ENCODE measurements at places on chromosomes 13 and 19.

- DNase-seq, result no peak
These were observed 85.4 kb upstream of the TUBA3C start for GRCh38 chr13:19266979-19267378.

- no peak for DNase-seq
These were observed 13.5 kb upstream of the PLA2G4C start for GRCh38 chr19:48123907-48124651.

GRCh38 chr13:98493042-98493712 is 83.7 kb downstream of the STK24 start:
- no peak for DNase-seq

GRCh38 chr13:39257642-39258041 is 219.4 kb downstream of the NHLRC3 start:
- DNase-seq, result no peak

DNA sequence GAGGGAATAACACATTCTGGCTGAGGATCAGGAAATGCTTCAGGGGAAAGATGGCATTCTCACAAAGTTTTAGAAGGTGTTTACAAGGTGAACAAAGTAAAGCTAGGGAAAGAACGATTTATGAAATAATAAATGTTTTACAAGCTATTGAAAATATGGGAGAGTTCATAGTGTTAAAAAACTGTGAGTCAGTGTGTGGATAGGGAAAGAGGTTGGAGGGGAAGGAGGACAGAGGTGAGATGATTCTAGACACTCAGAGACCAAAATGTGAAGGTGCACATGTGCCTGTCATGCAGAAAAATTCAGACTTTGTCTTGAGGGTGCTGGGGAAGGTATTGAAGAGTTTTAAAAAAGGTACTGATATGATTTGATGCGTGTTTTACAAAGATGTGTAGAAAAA is 476.1 kb downstream of the TDRD3 start:
- DNase-seq, result no peak

DNA sequence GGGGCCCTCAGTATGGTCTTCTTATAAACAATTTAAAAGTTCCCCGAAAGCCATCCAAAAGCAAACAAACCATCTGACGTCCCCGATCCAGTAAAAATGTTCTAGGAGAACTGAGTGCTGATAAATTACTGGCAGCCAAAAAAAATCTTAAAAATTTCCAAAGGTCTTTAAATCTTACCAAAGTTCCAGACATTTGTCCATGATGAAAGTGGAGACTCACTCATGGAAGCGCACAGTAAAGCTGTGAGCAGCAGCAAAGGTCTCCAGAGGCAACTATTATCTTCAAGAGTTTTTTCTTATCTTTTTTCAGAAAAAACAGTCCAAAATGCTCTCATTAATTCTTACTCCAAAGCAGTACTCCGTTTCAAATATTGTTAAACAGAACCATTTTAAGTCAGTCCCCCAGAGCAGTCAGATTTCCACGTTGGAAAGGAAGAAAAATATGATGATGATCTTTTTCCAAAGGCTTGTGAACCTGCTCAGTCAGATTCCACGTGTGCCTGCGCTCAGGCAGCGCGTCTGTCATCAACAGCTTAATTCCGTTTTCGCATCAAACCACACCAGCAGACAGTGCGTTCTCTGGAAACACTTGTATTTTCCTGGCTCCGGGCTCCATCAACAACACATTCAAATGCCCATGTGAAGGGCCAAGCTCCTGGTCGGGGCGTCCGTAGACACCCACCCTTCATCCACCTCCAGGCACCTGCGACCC is 85.4 kb downstream of the COL4A1 start:
- no peak for DNase-seq

DNA sequence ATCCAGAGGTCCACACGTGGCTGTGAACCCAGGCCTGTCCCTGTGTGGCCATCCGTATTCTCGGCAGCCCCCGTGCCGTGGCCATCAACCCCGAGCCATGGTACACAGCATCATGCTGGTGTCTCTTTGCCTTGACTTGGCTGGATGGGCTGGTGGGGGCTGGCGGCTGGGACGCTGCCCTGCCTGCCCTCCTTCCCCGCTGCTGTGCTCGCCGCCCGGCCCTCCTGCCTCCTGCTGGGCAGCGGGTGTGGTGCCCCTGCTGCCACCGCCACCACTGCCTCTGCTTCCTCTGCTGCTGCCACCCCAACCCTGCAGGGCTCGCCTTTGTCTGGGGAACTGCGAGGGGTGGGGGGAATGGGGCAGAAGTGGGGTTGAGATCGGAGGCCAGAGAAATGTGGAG is 19.7 kb upstream of the EHD2 start:
- DNase-seq, result no peak

DNA sequence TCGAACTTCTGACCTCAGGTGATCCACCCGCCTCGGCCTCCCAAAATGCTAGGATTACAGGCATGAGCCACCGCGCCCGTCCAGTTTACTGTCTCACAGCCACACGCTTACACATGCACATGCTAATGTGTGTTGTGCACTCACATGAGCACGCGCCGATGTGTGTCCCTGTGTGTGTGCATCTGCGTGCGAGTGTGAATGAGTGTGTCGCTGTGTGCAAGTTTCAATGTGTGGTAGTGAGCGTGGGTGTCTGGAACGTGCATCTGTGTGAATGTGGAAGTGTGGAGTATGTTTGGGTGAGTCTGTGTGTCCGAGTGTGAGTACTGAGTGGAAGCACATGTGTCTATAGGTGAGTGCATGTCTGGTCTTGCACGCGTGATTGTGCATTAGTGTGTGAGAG is 4.2 kb downstream of the MAST1 start:
- no peak for DNase-seq

GRCh38 chr19:1259206-1259875 is 9.8 kb upstream of the CIRBP start:
- no peak for DNase-seq

DNA sequence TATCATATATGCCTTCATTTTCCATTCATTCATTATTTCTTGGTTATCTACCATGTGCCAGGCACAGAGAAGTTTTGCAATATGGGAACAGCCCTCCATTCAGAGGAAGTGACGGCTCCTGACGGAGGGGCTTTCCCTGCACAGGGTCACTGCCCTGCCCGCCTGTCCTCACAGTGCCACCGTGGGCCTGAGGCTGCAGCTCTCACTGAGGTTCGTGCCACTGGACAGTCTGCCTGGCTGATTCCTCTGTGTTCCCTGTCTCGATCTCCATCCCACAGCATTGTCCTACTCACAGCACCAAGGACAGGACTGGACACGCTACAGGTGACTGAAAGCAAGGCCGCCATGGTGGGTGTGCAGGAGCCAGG is 92.7 kb downstream of the TSHZ3 start:
- no peak for DNase-seq
